ENCODE measurements at places on chromosomes 3 and 15.
A peak's percentile ranks its signal among the peaks of the same experiment; 100 is the strongest.

- DNase-seq = no peak
Observed at GRCh38 chr3:151320131-151320530, 3.5 kb upstream of the GPR87 start.

- DNase-seq = no peak
Observed at GRCh38 chr3:18419232-18419631, 5.9 kb downstream of the SATB1 start.

GRCh38 chr15:83697716-83698115 is 43.8 kb downstream of the ADAMTSL3 start:
- no peak for DNase-seq

- DNase-seq = peak; percentile 33
Observed at GRCh38 chr3:58164199-58164879, 46.4 kb downstream of the DNASE1L3 start.

- no peak for DNase-seq
Observed at GRCh38 chr3:94159062-94159828, 96.4 kb downstream of the NSUN3 start.

DNA sequence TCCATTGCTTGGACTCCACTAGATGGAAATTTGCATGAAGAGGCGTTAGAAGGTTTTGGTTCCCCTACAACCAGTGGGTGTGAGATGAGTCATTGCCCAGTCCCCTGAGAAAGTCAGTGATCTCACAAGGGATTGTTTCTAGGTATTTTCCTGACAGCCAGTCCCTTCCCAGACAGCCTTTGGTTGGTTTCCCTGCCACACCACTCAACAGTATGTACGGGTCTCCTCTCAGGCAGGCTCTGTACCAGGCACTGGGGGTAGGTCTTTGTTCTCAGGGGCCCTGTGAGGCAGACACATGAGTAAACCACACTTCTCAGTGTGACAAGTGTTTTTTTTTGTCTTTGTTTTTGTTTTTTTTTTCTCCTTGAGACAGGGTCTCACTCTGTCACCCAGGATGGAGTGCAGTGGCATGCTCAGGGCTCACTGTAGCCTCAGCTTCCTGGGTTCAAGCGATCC is 4.0 kb downstream of the LAMP3 start:
- no peak for DNase-seq

Data from AG04450 (cell line).